Globus pallidus (tissue), 1 donor: ENCODE measurements at places on chromosomes 11 and 22.

DNA sequence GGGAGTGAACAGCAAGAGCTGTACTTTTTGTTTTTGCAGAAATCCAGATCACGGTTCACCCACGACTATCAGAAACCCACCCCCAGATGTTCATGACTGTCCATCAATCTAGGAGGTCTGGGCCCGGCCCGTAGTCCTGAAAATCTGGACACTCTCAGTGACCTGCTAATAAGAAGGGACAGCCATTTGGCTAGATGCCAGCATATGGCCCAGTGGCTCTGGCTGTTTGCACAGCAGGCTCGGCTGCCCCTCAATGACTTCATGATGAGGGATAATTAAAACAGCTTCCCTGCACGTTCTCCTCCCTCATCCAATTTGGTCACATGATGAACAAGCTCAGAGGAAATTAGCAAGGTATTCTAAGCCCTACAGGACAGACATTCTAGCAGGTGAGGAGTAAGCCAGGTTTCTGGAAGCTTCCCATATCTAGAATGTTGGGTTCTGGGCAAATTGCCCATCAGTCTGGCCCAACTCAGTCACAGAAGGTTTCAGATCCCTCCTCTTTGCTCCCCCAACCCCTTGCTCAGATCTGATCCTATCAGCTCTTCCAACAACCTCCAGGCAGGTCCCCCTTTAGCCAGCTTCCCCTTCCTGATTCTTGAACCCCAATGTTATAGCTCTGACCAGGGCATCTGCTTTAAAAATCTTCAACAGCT, 397.3 kb downstream of the SHANK2 start:
- no peak for DNase-seq

DNA sequence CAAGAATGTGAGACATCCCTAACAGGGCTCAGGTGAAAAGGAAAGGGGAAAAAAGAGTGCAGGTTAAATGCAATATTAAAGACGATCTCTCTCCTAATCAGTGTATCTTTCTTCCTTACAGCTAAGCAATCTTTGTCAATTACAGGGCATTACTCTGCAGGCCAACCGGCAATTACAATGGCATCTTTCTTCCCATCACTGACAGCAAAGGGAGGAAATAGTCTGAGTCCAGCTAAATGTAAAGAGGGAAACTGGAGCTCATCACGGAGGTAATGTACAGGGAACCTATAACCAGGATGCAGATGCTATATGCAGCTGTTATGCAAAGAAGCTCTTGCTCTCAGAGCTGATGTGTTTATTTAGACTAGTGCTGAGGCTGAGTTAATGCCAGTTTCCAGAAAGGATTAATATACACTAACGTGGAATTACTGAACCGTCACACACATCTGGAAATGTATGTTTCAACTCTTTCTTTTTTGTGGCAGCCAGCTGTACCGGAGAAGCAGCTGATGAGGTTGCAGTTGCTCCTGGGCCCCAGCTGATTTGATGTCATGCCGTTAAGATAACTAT, 121.6 kb downstream of the KIRREL3 start:
- peak; percentile 70 for DNase-seq

GRCh38 chr11:60240662-60241061, 2.3 kb downstream of the MS4A4E start:
- DNase-seq: no peak

GRCh38 chr22:21735200-21736083, at the start of gene YPEL1:
Gene YPEL1, minus strand, starts transcription at chr22:21735794. Its CDS starts 25,050 bp downstream, at chr22:21710744.
- DNase-seq: peak; percentile 97

GRCh38 chr11:65645710-65646109, 7.8 kb downstream of the SIPA1 start:
- DNase-seq: no peak

DNA sequence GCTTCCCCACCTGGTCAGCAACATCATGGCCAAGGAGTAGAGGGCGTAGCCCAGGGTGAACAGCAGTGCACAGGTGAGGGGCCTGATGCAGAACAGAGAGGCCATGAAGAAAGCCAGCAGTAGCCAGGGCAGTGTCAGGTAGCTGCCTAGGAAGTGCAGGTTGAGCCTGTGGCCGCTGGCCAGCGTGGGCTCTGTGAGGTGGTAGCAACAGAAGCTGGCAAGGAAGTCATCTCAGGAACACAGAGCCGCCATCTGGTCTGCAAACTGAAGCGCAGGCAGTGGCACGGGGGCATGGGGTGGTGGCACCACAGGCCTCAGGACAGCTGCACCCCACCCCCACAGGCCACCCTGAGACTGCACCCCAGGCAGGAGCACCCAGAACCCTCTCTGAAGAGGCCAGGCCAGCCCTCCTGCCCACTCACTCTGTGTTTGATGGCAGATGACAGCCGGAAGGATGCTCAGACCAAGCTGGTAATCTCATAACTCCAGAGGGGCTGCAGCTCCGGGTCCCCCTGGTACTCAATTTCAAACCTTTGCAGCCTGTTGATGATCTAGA, 95.3 kb downstream of the MED15 start:
- DNase-seq: no peak
